ENCODE measurements at places on chromosomes 2 and 18.

DNA sequence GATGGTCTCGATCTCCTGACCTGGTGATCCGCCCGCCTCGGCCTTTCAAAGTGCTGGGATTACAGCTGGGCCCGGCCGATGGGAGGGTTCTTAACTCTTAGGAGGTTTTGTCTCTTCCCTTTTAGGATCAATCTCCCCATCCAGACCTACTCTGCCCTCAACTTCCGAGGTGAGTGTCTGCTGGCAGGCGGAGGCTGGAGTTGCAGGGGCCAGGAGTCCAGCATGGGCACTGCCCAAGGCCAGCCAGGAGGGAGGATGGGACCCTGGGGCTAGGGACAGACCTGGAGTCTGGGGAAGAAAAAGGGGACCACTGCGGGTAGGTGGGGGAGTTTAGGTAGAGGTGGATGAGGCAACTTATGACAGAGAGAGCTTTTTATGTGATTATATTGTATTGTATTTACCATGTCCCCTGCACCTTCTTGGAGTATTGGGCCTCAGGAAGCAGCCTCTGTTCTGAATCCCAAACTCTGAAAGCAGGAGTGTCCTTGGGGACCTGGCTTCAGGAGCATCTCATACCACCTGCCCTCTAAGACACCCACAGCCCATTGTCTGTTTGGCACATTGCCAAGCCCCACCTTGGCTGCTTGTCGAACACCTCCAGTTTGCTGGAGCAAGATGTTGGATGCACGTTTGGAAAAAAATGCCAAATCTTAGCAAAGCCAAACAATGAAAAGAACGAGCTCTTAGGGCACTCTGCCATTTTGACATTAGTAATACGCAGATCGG is 5.6 kb downstream of the DES start:
- DNase-seq: no peak

DNA sequence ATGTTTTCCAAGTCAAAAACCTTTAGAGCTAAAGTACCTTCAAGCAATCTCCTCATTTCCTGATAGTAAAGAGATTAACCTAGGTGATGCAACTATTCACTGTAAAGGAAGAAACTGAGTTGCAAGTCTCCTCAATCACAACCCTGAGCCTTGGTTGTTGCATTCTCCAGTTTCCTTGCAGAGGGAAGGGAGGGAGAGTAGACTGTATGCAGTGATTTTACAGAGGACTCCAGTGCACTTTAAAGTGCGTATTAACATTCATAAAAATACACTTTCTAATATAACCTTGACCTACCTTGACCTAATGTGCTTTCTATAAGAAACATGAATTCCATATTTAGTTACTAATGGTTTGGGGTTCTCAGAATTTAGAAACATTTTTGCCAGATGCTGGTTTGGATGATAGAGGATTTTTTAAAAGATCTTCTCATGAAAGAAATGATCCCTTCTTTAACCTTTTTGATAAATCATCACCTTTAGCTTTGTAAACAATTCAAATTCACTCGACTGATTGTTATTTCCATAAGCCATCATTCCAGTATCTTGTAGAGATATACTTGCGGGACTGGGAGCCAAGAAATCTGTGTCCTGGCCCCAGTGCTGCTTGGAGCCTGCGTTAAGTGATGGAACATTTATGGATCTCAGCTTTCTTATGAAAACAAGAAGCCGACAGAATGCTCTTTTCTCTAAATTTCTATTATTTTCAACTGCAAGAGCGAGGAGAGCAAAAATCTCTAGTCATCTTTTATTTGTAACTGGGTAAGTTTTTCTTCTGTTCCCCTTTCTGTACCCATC is 228.3 kb downstream of the ZNF521 start:
- DNase-seq: no peak

GRCh38 chr2:144470334-144470733 is 49.6 kb downstream of the ZEB2 start:
- no peak for DNase-seq

GRCh38 chr18:2087877-2088673 is 483.2 kb downstream of the METTL4 start:
- no peak for DNase-seq

- DNase-seq: no peak
Measured at GRCh38 chr2:38599706-38600105, 3.0 kb downstream of the HNRNPLL start.

DNA sequence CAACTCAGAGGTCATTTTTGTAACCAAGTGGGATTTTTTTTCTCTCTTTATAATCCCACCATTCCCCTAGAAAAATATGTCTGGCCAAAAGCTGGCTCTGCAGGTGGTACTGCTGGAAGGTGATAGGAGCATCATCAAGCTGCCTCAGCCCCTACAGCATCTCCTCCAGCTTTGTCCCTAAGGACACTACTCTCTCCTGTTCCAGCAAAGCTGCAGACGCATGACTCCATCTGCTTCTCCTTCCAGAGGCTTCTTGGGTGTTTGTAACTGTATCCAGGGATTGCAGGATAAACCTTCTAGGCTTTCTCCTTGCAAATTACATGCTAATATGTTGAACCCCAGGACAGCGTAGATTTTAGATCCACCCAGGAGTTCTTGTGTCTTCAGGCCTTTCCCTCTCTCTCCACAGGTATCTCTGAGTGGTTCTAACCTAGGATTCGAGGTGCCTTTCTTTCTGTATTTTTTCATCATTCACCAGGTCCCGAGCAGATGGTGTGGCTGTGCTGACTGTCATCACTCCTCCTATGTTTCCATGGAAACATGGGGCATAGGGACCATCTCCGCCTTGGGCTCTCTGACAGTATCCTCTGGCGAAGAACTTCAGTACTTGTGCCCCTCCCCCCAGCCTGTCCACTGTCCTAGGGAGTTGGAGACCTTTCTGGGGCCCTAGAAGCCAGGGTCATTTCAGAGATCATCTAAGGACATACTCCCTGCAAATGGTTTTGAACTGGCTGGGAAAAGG is 34.3 kb downstream of the AFF3 start:
- DNase-seq: no peak

- DNase-seq: no peak
Measured at GRCh38 chr2:224875841-224876240, 159.7 kb upstream of the CCDC195 start.

DNA sequence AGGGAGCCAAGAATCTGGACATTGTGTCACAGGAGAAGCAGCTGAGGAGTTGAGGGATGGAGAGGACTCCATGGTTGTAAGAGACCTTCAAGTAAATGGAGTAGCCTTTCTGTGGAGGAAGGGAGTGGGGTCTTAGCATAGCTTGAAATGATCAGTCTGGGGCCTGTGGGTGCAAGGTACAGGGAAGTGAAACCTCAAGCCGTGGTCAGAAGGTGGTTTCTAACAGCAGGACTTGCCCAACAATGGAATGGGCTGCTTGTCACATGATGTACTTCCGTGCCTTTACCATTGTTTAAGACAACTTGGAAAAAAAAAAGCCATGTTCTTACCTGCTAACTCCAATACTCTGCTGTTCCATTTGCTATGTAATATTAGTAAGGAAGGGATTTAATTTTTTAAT is 140.7 kb downstream of the LDLRAD4 start:
- no peak for DNase-seq

- no peak for DNase-seq
Measured at GRCh38 chr2:99877963-99878362, 264.4 kb downstream of the AFF3 start.

GRCh38 chr2:105038383-105039061 is 653 bp downstream of the MRPS9 start:
- no peak for DNase-seq

DNA sequence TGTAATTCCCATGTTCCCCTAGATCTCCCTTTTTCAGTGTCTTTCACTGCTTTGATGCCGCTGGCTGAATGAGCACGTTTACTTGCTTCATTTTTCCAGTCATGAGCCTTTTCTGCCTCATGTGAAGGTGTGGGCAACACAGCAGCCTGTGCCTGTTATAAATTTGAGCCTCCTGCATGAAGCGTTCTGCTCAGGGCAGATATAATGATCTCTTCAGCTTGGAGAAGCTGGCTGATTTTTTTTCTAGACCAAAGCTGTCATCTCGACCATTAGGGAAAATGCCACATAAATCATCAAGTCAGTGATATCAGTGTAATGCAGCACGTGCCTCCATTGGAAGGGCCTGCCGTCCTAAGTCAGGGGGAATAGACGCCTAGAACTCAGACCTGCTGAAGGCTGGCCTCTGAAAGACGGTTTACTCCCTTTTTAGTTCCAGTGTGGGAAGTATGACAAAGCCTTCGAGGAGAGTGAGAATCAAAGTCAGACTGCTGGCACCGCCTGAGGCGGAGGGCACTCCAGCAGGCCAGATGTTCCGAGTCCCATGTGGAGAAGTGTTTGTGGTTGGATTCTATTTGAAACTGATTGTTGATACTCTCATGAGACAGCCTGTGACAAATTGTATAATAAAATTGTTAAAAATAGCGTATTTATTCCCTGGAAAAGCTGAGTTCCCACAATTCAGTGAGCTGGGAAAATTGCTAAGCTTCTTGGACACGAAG is 196.5 kb downstream of the MYO1B start:
- DNase-seq: no peak

GRCh38 chr2:141929331-141930252 is 201.2 kb downstream of the LRP1B start:
- DNase-seq: no peak

DNA sequence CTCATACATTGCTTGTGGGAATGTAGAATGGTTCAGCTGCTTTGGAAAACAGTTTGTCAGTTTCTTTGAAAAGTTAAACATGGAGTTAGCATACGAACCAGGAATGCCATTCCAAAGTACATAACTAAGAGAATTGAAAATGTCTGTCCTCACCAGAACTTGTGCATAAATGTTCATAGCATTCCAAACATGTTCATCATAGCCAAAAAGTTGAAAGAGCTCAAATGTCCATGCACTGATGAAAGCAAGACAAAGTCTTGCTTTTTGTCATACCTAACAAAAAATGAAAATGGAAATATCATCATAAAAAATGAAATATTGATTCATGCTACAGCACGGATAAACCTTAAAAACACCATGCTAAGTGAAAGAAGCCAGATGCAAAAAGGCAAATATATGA is 408.8 kb upstream of the UBE2E3 start:
- DNase-seq: no peak

- no peak for DNase-seq
Measured at GRCh38 chr2:187581125-187581896, 27.1 kb upstream of the TFPI start.

Measured in activated T-helper 9 cell treated with anti-CD3 and anti-CD28 coated beads, Interleukin-2, amount 50 U/mL, for 16 hours (primary cell).